Head of caudate nucleus (tissue), 42 donors: ENCODE measurements at places on chromosomes 5 and 9.

DNA sequence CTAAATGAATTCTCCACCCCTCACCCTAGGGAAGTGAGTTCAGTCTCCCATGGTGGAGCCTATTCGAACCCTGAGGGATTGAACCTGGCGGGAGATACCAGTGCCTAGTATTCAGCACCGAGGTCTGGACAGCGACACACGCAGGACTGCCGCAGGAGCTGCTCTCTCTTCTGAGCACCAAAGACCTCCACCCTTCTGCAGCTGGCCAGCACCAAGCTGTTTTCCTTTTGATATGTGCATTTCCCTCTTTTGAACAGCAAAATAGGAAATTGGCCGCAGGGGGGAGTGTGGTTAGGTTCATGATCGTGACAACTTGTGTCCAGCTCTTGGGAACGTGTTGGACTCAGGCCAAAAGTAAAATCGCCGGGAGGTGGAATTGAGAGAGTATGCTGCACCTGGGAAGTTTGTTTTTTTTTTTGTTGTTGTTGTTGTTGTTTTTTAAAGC is 1.2 kb upstream of the PCSK1 start:
- peak; percentile 17 for DNase-seq

DNA sequence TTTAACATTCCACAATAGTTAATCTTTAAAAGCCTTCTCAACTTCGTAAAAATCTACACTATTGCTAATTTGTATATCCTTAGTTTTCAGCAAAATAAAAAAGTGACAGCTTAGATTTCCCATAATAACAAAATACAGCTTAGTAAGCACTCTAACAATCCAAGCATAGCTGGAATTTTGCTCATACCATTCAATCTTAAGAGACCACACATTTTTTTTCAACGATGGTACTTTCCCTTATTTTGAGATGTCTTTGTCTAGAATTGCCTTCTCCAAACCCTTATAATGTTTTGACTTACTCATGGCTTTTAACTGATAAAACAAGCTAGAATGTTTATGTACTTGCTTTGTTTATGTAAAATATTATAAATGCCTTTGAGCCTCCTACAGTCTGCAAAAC is 65.6 kb downstream of the HOMER1 start:
- no peak for DNase-seq

DNA sequence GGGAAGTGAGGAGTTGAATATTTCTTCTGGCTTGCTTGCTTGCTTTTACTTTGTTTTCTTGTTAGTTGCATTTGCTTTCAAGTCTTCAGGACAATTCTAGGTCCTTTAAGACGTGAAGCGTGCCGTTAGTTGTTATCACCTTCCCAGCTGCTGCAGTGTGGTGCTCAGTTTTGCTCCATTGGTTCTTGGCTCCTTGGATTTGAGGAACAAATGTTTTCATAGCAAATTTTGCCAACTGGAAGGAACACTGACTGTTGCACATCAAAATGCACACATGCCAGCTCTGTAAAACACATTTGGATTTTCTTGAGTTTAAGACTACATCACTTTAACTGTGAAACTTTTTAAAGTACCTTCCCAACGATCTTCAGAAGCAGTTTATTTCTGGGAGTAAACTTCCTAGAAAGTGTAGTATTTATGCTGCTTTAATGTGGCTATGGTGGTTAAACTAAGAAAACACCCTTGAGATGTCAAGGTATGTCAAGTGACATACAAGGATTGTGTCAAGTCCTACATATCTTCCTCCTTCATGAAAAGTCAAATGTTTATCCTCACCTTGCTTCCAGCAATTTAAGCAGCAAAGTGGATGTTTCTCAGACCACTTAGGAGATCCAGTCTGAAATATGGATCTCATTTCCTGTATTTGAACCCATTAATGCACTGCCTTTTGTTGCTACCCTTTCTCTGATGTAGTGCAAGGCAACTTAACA is 24.9 kb downstream of the MOCS2 start:
- DNase-seq: no peak

DNA sequence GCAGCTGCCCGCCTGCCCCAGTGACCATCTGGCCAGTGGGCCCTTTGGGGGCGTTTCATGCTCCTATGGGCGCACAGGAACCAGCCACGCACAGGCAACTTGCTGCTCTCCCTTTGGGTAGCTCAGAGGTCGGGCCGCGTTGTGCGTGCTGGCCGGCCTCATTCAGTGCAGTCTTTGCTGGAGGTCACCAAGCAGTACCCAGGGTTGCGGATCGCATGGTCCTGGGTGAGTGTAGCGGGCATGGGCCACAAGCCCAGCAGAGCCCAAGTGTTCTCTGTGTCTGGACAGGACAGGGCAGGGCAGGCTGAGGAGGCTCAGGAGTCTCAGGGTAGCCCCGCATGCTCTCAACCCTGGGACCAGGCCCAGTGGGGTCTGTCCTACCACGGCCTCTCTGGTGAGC is 9.9 kb upstream of the MRNIP start:
- DNase-seq: no peak

- DNase-seq: no peak
Observed at GRCh38 chr9:33051144-33051543, 25.3 kb downstream of the SMU1 start.

- DNase-seq: no peak
Observed at GRCh38 chr9:95840074-95840473, 35.4 kb upstream of the ERCC6L2 start.

DNA sequence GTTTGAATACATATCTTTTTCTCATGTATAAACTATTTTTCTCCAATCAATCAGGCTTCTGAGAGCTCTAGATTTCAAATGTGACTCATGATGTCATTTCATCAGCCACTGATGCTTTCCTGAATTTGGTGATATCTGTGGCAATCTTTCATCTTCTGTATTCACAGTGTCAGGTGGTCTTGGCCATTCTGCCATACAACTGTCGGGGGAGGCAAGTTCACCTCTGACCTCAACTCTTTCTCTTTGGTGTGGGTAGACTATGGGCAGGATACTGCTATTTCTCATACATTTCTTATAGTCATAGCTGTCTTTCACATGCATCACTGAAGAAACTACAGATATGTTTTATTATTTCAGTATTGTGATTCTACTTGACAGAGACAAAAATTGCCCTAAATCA is 414.1 kb upstream of the MEF2C start:
- no peak for DNase-seq

GRCh38 chr5:125050926-125051325 is 304.5 kb upstream of the ZNF608 start:
- no peak for DNase-seq
